ENCODE measurements at places on chromosomes 6 and 20.

DNA sequence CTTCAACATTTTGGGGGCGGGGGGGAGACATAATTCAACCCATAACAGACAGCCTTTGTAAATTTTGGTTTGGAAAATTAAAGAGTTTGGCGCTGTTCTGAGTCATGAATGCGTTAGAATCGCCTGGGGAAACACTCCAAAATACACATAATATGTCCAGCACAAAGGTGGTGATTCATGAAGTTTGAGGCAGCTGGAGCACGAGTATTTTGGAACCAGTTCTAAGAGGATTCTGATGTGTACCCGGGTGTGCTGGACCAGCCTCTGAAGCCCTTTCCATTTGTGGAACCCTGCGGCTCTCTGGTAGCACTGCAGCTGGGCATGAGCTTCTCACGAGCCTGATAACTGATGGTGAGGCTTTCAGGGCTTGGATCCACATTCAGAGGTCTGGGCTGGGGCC, 4.7 kb downstream of the GMPR start:
- no peak for DNase-seq

DNA sequence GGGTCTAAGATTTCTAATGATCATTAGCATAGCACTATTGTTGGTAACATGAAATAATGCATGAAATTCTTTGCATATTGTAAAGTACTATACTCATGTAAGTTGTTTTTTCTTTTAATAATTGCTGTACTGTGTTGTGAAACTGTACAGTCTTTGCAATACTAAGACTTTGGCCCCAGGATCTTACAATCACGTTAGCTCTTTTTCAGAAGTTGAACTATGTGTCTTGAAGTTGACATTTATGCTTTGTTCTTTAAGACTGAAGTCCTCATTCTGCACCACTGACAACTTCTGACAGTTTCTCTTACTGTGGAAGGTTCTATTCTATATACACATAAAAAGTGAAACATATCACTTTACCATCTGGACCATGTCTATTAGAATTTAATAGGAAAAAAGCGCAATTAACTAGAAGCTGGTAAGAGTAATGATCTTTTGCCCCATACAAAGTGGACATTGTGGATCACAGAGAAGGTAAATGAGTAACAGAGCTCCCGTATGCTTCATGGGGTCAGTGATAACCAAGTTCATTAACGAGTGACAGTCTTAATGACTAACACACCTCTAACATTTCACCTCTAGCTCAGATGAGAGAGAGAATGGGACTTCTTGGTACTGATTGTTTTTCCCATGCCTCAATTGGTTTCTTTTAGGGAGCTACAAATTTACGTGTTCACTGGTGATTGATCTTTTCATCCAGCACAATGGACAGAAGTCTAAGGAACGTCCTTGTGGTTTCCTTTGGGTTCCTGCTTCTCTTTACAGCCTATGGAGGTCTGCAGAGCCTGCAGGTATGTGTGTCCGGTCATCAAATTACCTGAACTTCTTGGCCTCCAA, at the start of gene UNC93A:
TSS of gene UNC93A (plus strand) at position 530 of the 837 bp plus-strand sequence. CDS start at position 705, 175 bp downstream.
- DNase-seq: no peak

DNA sequence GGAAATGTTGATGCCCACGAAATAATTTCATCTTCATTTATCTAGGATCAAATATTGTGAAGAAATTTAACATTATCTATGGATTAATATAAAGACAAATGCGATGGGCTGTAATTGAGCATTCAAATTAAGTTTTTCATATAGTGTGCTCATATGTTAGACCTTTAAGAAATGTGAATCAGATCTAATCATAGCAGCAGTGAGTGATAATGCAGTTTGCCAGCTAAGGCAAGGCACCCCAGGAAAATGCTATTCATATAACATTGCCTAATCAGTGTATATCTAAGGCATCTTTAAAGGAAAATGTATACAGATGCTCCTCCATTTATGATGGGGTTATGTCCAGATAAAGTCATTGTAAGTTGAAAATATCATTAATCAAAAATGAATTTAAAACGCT, 135.2 kb downstream of the KCNQ5 start:
- no peak for DNase-seq

- no peak for DNase-seq
These were observed 176.2 kb downstream of the KLHL32 start for GRCh38 chr6:97100696-97101095.

DNA sequence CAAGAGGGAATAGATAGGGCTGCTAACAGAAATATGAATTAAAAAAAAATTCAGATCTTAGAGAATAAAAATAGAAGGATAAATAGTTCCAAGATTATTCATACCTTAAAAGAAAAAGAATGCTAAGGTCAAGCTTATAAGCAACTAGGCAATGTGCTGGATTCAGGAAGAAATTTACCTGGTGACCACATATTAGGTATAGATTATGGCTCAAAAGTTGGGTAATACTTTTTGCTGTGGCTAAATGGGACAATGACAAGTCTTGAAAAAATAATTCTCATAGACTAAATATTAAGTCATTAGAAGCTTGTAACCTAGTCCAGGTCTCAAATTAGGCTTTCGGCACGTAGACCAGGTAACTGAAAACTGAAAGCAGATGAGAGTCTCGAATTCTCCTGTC, 17.2 kb downstream of the MAP3K5 start:
- no peak for DNase-seq

DNA sequence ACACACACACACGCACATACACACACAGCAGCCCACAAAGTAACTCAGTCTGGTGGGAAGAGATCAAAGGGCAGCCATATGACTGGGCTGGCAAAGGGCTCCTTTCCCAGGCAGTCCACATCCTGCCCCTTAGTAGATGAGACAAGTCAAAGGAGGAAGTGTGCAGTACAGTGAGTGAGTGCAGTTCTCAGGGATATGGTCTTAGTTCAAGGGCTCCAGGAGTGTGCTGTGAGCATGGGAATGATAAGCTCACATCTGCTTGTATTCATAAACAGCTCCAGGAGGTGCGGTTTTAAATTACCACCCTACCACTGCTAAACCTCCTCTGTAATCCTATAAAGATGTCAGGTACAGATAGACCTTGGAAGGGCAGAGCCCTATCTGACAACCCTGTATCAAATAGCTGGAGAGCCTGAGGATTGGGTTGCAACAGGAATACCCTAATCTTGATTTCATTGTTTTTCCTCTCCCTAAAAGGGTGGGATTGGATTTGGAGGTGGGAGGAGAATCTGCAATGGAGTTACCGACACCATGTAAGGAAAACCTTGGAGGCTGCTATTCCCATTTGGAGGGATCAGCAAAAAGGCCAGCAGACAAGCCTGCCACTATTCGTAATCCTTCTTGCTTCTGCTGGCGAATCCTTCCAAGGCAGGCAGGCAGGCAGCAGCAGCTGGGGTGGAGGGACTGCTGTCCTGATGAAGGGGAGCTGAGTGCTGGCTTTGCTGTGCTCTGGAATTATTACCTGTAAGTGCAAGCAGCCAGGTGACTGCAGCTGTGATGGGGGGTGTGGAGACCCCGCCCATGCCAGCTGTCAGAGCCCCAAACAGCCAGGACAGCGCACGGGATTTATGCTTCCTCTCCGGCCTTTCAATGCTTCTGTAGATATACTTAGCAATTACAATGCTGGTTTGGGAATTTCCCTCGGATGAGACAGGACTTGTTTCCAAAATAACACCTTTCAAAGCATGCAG, 342.7 kb downstream of the PRL start:
- no peak for DNase-seq

DNA sequence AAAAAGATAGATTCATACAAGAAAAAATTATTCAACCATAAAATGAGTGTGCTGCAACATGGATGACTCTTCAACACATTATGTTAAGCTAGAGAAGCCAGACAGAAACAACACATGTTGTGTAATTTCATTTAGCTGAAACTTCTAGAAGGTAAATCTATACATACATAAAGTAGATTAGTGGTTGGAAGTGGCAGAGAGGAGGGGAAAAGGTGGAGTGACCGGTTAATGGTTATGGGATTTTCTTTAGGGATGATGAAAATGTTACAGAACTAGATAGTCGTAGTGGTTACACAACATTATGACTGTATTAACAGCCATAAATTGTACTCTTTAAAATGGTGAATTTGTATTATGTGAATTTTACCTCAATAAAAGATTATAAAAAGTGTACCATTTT, 304.1 kb upstream of the SLC35B3 start:
- no peak for DNase-seq

- no peak for DNase-seq
These were observed 74.6 kb downstream of the DTD1 start for GRCh38 chr20:18662279-18663040.

- DNase-seq: no peak
These were observed 28.7 kb downstream of the DNAJC5 start for GRCh38 chr20:63923651-63924050.

- no peak for DNase-seq
These were observed 64.9 kb upstream of the UTRN start for GRCh38 chr6:144220031-144220790.

- DNase-seq: no peak
These were observed 9.1 kb downstream of the MC3R start for GRCh38 chr20:56257604-56258003.

Measured in T-helper 17 cell (primary cell).